Activated CD8-positive, alpha-beta memory T cell treated with anti-CD3 and anti-CD28 coated beads, Interleukin-2, amount 10 ng/mL, durations not matched to agents 7 days and 5 days (primary cell): ENCODE measurements at places on chromosomes 7 and 10.

DNA sequence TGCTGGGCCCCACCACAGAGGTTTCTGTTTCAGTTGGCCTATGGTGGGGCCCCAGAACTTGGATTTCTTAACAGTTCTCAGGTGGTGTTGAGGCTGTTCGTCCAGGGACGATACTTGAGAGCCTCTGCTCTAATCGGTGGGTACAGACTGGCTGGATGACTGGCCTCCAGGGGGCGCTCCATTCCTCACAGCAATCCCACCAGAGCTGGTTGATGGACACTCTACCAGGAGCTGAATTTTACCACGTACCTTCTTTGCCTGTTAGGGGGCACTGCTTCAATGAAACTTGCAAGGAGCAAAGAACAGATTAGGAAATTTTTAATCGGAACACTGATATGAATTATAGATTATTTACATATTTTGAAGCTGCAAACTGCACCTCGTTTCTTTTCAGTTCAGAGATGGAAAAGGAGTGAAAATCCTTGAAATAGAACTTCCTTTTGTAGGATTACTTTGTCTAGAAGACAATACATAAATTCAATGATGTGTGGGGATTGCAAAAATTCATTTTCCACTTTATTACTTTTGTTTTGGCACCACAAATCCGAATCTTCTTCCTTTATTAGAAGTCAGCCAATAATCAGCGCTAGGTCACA, 44.8 kb downstream of the KBTBD2 start:
- H3K27me3 ChIP-seq: peaks cover 29% of the 10 kb centered on the region
- H3K4me1 ChIP-seq: peaks cover 20% of the 10 kb centered on the region
- peaks cover 2% of the 10 kb centered on the region for H3K36me3 ChIP-seq
- H3K4me3 ChIP-seq: no peak overlapping the region
- peak; percentile 93 for DNase-seq
- no peak overlapping the region for H3K27ac ChIP-seq

DNA sequence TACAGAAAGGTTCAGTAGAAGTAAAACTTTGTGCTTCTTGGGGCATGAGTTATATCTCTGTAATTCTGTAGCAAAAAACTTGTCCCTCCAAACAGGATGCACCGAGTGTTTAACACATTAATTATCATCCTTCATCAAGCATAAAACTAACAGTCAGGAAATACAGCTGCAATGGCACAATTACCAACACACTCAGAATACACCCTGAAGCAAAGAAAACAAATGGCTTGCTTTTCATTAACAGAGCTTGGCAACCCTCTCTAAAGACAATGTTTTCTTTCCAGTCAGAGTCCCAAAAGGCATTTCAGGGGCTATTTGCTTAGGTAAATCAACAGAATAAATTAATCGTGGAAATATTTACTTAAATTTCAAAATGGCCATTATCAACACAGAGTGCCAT, 107.7 kb downstream of the ICA1 start:
- H3K4me1 ChIP-seq: peaks cover 4% of the 10 kb centered on the region
- H3K4me3 ChIP-seq: no peak overlapping the region
- H3K27me3 ChIP-seq: peaks cover 3% of the 10 kb centered on the region
- H3K27ac ChIP-seq: no peak overlapping the region

DNA sequence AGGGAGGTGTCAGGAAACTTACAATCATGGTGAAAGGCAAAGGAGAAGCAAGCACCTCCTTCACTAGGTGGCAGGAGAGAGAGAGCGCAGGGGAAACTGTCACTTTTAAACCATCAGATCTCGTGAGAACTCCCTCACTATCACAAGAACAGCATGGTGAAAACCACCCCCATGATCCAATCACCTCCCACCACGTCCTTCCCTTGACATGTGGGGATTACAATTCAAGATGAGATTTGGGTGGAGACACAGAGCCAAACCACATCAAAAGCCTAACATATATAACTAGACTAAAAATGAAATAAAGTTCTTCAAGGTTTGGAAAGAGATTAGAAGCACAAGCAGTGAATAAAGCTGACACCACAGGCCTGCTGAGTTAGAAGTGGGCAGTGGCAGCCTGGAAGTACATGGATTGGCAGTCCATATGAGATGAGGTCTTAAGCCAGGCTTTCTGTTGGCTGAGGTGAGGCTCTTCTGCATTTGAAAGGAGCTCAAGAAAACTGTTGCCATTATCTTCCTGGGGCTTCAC, 96.4 kb upstream of the MDFIC start:
- H3K27me3 ChIP-seq: no peaks in the 10 kb centered on the region
- no peak overlapping the region for H3K4me3 ChIP-seq
- peak overlapping the region; percentile 21 for H3K27ac ChIP-seq
- peaks cover 5% of the 10 kb centered on the region for H3K4me1 ChIP-seq
- DNase-seq: no peak

- no peak for DNase-seq
- H3K4me1 ChIP-seq: peaks cover 21% of the 10 kb centered on the region
- H3K27me3 ChIP-seq: no peaks in the 10 kb centered on the region
- peaks cover 1% of the 10 kb centered on the region for H3K36me3 ChIP-seq
- H3K27ac ChIP-seq: no peak overlapping the region
- no peak overlapping the region for H3K4me3 ChIP-seq
Measured at GRCh38 chr7:151740081-151740851, 136.6 kb downstream of the PRKAG2 start.

GRCh38 chr7:88842201-88842600, 46.7 kb upstream of the TEX47 start:
- no peak overlapping the region for H3K4me3 ChIP-seq
- no peaks in the 10 kb centered on the region for H3K36me3 ChIP-seq
- no peak for DNase-seq
- no peaks in the 10 kb centered on the region for H3K4me1 ChIP-seq

DNA sequence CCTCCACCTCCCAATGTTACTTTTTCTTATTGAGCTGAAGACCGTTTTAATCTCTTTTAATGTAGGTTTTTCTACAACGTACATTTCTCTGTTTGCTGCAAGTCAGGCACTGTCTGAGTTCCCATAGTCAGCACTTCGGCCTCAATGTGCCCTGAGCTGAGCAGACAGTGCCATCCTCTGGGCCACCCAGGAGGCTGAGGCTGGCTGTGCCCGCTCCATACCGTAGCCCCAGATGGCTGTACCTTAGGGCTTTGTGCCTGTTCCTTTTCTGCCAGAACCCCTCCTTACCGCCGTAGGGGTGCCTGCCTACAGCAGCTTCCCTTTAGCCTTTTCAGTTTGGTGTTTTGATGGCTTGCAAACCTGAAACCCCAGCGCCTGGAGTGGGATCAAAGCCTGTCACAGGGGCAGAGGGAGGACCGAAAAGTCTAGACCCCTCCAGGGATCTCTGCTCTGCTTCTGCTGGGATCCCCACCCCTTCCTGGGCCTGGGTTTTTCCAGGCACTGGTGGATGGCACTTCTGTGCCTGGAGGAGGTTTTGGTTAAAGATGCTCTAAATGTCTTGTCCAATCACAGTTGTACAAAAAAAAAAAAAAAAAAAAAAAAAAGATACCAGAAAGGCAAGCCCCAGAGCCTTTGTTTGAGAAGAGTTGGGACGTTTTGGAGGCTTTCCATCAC, 9.0 kb downstream of the AGAP3 start:
- DNase-seq: no peak
- H3K4me3 ChIP-seq: no peak overlapping the region
- H3K36me3 ChIP-seq: no peaks in the 10 kb centered on the region
- no peak overlapping the region for H3K27ac ChIP-seq
- H3K27me3 ChIP-seq: no peaks in the 10 kb centered on the region

GRCh38 chr7:44386139-44386913, 60.9 kb upstream of the CAMK2B start:
- no peak overlapping the region for H3K4me3 ChIP-seq
- H3K36me3 ChIP-seq: no peaks in the 10 kb centered on the region
- H3K27ac ChIP-seq: no peak overlapping the region

GRCh38 chr10:71975087-71975870, 11.1 kb downstream of the CHST3 start:
- no peak for DNase-seq
- H3K27ac ChIP-seq: no peak overlapping the region
- H3K27me3 ChIP-seq: peaks cover 16% of the 10 kb centered on the region
- no peaks in the 10 kb centered on the region for H3K36me3 ChIP-seq
- H3K4me3 ChIP-seq: no peak overlapping the region
- peaks cover 6% of the 10 kb centered on the region for H3K4me1 ChIP-seq

DNA sequence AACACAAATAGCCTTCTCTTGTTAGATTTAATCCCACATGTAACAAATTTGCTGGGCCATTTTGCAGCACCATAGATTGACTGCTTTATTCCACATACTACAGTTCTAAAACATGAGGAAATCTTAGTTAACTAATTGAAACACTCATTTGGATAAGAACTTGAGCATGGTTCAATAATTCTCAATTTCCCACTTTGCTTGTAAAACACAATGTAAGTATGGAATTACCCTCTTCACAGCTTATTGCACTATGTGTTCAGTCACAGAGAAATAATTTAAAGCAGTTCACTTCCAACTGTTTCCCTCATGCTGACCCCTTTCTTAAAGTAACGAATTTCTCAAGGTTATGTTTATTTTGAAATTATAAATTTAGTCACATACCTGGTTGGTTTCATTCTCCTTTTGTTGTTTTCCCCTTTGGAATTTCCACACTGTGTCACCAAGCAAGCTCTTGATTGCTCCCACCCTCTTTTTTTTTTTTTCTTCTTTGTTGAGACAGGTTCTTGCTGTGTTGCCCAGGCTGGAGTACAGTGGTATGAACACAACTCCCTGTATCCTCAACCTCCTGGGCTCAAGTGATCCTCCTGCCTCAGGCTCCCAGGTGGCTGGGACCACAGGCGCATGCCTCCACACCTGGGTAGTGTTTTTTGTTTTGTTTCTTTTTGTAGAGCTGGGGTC, 425.4 kb downstream of the EXOC4 start:
- no peak overlapping the region for H3K4me3 ChIP-seq
- no peak for DNase-seq
- H3K27ac ChIP-seq: no peak overlapping the region
- H3K36me3 ChIP-seq: no peaks in the 10 kb centered on the region

DNA sequence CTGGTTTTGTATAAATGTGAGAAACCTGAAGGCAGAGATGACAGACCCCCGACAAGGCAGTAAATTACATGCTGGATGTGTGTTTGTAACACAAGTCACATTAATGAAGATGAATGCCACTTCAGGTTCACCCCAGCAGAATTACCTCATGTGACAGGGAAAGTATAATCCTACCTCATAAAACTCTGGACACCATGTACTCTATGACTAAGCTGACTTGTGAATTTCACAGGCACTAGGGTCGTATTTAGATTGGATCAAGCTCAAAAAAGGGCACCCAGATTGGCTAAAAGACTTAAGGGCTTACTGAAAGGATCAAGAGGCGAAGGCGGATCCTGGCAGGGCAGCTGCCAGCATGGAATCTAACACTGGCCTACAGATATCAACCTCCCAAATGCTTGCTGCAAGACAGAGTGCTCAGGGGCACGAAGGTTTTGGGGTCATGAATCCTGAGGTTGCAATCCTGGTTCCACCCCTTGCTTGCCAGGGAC, 161.4 kb downstream of the PIP4K2A start:
- H3K4me1 ChIP-seq: peaks cover 9% of the 10 kb centered on the region
- peaks cover 25% of the 10 kb centered on the region for H3K36me3 ChIP-seq
- no peak overlapping the region for H3K4me3 ChIP-seq
- H3K27me3 ChIP-seq: no peaks in the 10 kb centered on the region
- H3K27ac ChIP-seq: no peak overlapping the region
- no peak for DNase-seq

GRCh38 chr7:15167912-15168311, 265.4 kb upstream of the DGKB start:
- no peak overlapping the region for H3K27ac ChIP-seq
- no peaks in the 10 kb centered on the region for H3K27me3 ChIP-seq
- H3K4me1 ChIP-seq: no peaks in the 10 kb centered on the region
- H3K36me3 ChIP-seq: no peaks in the 10 kb centered on the region
- no peak for DNase-seq

DNA sequence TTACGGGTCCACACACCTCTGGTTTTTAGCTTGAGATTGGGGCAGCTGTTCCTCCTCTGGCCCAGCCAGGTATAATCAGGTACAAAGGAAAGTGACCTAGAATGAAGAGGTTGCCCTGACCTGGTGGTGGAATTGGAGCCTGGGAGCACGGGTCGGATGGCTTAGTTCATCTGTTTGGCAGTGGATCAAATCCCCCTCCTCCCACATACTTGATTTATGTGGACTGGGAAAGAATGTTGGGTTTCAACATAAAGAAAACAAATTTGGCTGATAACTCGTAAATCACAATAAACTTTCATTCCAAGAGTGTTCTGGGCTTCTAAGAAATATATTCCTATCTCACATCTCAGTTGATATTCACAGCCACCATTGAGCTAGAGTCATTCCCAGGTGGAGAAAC, 186.8 kb downstream of the CUX1 start:
- H3K27ac ChIP-seq: no peak overlapping the region
- H3K4me3 ChIP-seq: no peak overlapping the region
- no peaks in the 10 kb centered on the region for H3K4me1 ChIP-seq
- no peaks in the 10 kb centered on the region for H3K36me3 ChIP-seq

DNA sequence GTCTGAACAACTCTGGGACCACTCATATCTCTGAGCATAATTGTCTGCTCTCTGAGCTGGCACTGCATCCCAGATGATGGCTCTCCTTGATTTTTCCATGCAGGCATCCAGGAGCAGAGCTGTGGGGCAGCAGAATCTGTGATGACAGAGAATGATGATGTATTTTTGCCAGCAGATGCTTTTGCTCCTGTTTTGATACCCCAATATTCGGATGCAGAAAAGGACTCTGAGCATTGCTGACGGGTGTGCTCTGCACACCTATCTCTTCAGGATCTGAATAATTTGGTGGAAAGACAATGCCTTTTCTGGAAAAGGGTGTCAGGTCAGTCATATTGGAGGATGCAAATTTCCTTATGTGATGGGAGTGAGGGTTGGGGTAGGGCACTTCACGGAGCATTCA, 735.9 kb downstream of the KCNMA1 start:
- no peak overlapping the region for H3K4me3 ChIP-seq
- H3K27me3 ChIP-seq: no peaks in the 10 kb centered on the region
- DNase-seq: no peak
- H3K4me1 ChIP-seq: no peaks in the 10 kb centered on the region

DNA sequence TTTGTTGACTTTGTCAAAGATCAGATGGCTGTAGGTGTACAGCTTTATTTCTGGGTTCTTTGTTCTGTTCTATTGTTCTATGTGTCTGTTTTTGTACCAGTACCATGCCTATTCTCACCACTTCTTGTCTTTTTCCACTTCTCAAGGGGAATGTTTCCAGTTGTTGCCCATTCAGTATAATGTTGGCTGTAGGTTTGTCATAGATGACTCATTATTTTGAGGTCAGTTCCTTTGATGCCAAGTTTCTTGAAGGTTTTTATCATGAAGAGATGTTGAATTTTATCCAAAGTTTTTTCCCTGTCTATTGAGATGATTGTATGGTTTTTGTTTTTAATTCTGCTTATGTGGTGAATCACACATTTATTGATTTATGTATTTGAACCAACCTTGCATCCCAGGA, 216.7 kb upstream of the RNF32 start:
- no peaks in the 10 kb centered on the region for H3K4me1 ChIP-seq
- no peak overlapping the region for H3K4me3 ChIP-seq
- no peak overlapping the region for H3K27ac ChIP-seq
- H3K27me3 ChIP-seq: peaks cover 20% of the 10 kb centered on the region
- DNase-seq: no peak

GRCh38 chr10:803041-803741, 113.7 kb upstream of the DIP2C start:
- no peak for DNase-seq
- H3K27me3 ChIP-seq: no peaks in the 10 kb centered on the region
- no peak overlapping the region for H3K4me3 ChIP-seq
- no peak overlapping the region for H3K27ac ChIP-seq
